Progenitor cell of endocrine pancreas (in vitro differentiated cells): ENCODE measurements at places on chromosomes 1 and 21. TPM values are rescaled to one million over a fixed set of nuclear protein-coding genes. Genes with fewer than 3 reads are reported as not detected.

DNA sequence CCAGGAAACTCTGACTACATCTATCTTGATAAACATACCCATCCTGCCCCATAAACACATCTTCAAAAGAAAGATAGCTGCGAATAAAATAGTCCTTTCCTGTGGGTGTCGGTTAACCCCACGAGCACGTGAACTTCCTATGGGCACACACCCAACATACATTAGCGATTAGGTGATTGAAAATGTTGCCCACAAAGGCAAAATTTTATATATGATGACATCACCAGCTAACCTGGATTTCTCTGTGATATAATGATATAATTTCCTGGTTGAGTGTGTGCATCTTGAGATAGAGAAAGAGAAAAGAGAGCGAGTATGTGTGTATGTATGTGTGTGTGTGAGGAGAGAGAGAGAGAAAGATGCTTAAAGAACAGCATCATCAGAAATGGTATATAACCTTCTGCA, 296.1 kb downstream of the PTPRC start:
- no peak overlapping the region for H3K4me3 ChIP-seq
- DNase-seq = no peak
- peaks cover 6% of the 10 kb centered on the region for H3K4me1 ChIP-seq

DNA sequence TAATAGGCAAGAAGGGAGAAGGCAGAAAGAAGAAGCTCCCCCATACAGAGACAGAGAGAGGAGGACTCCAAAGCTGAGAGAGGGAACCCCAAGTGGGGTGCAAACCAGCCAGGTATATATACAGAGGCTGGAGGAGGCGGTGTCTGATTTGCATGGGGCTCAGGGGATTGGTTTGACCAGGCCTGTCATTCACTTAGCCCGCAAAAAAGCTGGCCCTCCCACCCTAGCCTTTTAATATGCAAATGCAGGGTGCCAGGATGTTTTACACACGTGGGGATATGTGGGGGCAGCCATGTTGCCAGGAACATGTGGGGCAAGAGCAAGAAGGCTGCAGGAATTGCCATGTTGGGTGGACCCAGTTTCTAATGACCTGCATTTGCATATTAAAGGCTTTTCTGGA, 37.0 kb upstream of the TENT5B start:
- no peak overlapping the region for H3K4me3 ChIP-seq
- no peaks in the 10 kb centered on the region for H3K4me1 ChIP-seq
- no peak overlapping the region for H3K27ac ChIP-seq
- H3K27me3 ChIP-seq = peaks cover 15% of the 10 kb centered on the region
- H3K36me3 ChIP-seq = no peaks in the 10 kb centered on the region

GRCh38 chr1:241870336-241870735, 22.3 kb downstream of the EXO1 start:
- H3K36me3 ChIP-seq = peaks cover 9% of the 10 kb centered on the region
- no peak overlapping the region for H3K4me3 ChIP-seq
- DNase-seq = no peak
- no peaks in the 10 kb centered on the region for H3K27me3 ChIP-seq
- H3K4me1 ChIP-seq = no peaks in the 10 kb centered on the region

GRCh38 chr1:153536012-153536670, 350 bp upstream of the S100A6 start:
- H3K4me1 ChIP-seq = peaks cover 28% of the 10 kb centered on the region
- H3K27ac ChIP-seq = peak overlapping the region; percentile 20
- H3K36me3 ChIP-seq = no peaks in the 10 kb centered on the region
- no peaks in the 10 kb centered on the region for H3K27me3 ChIP-seq

GRCh38 chr1:12709696-12710095, 6.2 kb upstream of the AADACL3 start:
- no peak for DNase-seq
- H3K4me3 ChIP-seq = no peak overlapping the region
- no peaks in the 10 kb centered on the region for H3K36me3 ChIP-seq

- H3K4me3 ChIP-seq = no peak overlapping the region
- H3K27me3 ChIP-seq = peaks cover 2% of the 10 kb centered on the region
- H3K36me3 ChIP-seq = no peaks in the 10 kb centered on the region
- peak; percentile 60 for DNase-seq
Observed at GRCh38 chr1:74504125-74504932, 8.1 kb downstream of the LRRC53 start.

CELA3A gene
- total RNA-seq = 1.5 and 3.1 TPM in 2 replicates

DNA sequence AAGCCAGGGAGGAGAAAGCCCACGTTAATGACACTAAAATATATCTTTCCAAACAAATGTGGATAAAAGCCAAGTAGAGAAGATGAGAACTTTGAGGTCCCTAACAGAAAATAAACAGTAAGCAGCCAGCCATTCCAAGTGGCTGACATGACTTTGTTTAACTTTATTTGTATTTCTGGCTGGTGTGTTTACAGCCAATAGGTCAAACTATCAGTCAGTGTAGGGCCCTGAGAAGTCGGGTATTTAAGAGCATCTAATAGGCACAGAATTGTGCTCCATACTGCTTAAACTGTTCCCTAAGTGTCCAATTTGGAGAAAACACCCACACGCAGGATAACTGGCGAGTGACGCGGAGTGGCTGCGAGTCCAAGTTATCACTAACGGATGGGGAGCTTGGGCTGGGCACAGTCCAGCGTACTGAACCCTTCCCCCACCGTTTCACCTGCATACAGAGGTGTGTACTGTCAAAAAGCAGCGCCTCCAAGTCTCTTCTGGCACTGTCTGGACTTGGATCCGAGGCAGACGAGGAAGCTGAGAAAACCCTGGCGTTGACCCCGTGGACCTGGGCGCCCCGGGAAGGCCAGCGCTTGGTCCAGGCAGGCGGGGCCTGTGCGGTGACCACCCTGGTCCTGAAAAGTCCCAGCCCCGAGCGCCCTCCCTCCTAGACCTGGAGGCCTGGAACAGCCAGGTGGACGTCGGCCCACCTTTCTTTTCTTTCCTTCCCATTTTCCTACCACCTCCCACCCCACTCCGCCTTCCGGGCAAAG, 662 bp upstream of the LGALS8 start:
- peaks cover 17% of the 10 kb centered on the region for H3K4me1 ChIP-seq
- peak overlapping the region; percentile 90 for H3K27ac ChIP-seq
- no peaks in the 10 kb centered on the region for H3K27me3 ChIP-seq
- peak; percentile 19 for DNase-seq
- peak overlapping the region; percentile 89 for H3K4me3 ChIP-seq
- H3K36me3 ChIP-seq = peaks cover 9% of the 10 kb centered on the region

DNA sequence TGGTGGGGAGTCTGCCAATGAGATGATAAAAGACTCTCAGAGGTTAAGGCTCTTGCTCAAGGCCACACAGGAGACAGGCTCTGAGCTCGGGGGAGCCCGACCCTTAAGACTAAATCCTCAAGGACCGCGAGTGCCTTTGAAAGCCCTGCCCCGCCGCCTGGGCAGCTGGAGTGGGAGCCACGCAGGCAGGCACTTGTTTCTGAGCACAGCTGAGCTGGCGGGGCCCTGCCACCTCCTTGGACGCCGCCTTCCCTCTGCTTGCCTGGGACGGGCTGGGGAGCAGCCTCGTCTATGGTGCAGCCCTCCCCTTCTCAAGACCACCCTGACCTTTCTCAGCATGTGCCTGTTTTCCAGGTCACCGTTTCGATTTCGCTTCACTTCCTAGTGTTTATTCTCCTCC, 169.3 kb downstream of the CAMTA1 start:
- H3K27ac ChIP-seq = no peak overlapping the region
- DNase-seq = no peak
- no peaks in the 10 kb centered on the region for H3K27me3 ChIP-seq
- H3K36me3 ChIP-seq = no peaks in the 10 kb centered on the region
- H3K4me3 ChIP-seq = no peak overlapping the region

GRCh38 chr1:207847116-207847515, 63.8 kb downstream of the CD34 start:
- H3K4me1 ChIP-seq = no peaks in the 10 kb centered on the region
- no peaks in the 10 kb centered on the region for H3K27me3 ChIP-seq
- H3K36me3 ChIP-seq = no peaks in the 10 kb centered on the region
